ENCODE measurements at places on chromosomes 16 and 17. TPM values are rescaled to one million over a fixed set of nuclear protein-coding genes. Genes with fewer than 3 reads are reported as not detected.

AOC3 gene
- 0.04 TPM for total RNA-seq

TOP2A gene
- 141 TPM for total RNA-seq

GRCh38 chr17:17770632-17771044, 66.1 kb downstream of the SREBF1 start:
- DNase-seq, result no peak

GRCh38 chr16:14405611-14406537, 224.2 kb downstream of the PARN start:
- DNase-seq, result no peak

GRCh38 chr17:35423761-35424160, 8.5 kb downstream of the SLFN12 start:
- DNase-seq, result no peak

STXBP4 gene
- total RNA-seq, result 16.0 TPM

GRCh38 chr17:73798111-73798748, 154.0 kb upstream of the SDK2 start:
- peak; percentile 5 for DNase-seq

CDRT15L2 gene
- total RNA-seq, result not detected

DNA sequence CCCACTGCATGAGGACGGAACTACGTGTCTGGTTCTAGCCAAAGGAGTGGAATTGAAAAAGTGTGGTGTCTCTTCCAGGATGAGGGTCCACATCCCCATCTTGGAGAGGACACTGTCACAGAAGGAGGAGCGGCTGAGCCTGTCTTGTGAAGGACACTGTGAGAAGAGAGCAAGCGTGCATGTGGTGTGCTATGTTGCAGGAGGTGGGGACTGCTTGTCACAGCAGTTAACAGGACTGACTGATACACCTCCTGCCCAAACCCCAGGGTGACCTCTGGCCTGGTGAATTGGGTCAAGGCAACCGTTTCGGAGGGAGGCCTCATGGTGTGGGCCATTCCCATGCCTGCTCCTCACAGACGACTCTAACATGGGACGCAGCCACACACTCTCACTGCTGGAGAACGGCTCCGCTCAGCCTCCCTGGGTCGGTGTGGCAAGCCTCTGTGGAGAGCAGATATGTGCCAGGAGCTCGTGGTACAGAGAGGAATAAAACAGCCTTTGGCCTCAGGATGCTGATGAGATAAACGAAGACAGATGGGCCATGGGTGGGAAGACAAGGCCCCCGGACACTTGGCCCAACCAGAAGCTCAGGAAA, 56.4 kb upstream of the RBFOX3 start:
- no peak for DNase-seq

DNA sequence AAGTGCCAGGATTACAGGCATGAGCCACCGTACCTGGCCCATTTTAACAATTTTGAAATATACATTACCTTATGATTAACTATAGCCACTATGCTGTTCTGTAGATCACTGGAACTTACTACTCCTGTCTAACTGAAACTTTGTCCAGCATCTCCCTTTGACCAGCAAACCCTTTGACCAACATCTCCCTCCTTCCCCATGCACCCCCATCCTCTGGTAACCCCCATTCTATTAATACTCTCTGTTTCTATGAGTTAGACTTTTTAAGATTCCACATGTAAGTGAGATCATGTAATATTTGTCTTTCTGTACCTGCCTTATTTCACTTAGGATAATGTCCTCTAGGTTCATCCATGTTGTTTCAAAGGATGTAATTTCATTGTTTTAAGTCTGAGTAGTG, 178.0 kb downstream of the MSI2 start:
- no peak for DNase-seq

MEOX1 gene
- not detected for total RNA-seq

DNA sequence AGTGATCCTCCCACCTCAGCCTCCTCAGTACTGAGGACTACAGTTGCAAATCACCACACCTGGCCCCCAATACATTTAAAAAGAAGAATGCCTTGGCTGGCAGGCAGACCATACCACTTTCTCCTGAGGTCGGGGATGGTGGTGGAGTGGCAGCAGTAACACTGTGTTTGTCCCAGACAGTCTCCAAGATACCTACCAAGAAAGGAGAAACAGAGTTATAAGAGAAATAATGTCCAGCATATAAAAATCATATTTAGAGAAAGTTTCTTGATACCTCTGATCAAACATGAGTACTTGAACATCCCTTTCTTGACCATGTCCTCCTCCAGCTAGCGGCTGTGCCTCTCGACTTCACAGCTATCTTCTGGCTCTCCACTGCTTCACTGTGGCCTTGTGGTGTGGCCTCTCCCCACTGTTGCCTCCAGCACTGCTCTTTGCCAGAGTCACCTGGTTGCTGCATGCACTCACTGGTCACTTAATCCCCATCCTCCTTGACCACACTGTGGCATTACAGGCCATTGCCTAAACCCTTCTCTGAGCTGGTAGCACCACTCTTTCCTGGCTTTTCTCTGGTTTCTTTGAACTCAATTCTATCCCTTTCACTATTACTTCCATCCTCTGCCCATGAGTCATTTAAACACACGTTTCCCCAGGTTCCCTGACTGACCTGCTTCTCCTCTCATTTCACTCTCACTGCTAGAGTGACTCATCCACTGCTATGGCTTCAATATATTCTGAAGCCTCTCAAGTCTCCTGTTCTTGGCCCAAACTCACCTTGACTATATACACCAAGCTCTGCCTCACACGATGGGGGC, 45.2 kb downstream of the XPO6 start:
- no peak for DNase-seq

SLC13A2 gene
- not detected for total RNA-seq

- DNase-seq, result no peak
These were observed 99.7 kb upstream of the CDH8 start for GRCh38 chr16:62135911-62136310.

ESRP2 gene
- 0.25 TPM for total RNA-seq

ABCA8 gene
- total RNA-seq, result 45.5 TPM

SLC38A8 gene
- total RNA-seq, result not detected

RASL10B gene
- 0.20 TPM for total RNA-seq
